ENCODE measurements at places on chromosomes 2 and 18.

- no peak for DNase-seq
Measured at GRCh38 chr18:50473881-50474280, 86.0 kb upstream of the MAPK4 start.

- DNase-seq, result no peak
Measured at GRCh38 chr2:171563301-171563700, 41.0 kb downstream of the CYBRD1 start.

DNA sequence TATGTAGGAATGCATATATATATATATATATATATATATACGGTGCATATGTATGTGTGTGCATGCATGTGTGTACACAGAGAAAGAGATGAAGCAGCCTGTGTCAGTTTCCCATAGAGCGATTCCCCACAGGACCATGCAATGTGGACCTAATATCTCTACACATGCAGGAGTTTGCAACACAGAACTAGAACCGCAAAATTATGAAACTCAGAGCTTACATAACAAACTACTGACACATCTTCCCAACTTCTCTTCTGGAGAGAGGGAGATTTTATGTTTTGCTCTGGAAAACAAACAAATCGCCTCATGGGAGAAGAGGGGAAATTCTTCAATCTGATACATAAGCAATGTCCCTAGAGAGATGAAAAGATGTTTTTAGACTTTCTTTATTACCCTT, 377.2 kb downstream of the LRATD1 start:
- DNase-seq, result no peak

GRCh38 chr2:32039447-32040219, at the start of gene DPY30:
DPY30 (minus strand) TSS chr2:32039805; CDS start chr2:32039456, 349 bp downstream.
- peak; percentile 60 for DNase-seq

DNA sequence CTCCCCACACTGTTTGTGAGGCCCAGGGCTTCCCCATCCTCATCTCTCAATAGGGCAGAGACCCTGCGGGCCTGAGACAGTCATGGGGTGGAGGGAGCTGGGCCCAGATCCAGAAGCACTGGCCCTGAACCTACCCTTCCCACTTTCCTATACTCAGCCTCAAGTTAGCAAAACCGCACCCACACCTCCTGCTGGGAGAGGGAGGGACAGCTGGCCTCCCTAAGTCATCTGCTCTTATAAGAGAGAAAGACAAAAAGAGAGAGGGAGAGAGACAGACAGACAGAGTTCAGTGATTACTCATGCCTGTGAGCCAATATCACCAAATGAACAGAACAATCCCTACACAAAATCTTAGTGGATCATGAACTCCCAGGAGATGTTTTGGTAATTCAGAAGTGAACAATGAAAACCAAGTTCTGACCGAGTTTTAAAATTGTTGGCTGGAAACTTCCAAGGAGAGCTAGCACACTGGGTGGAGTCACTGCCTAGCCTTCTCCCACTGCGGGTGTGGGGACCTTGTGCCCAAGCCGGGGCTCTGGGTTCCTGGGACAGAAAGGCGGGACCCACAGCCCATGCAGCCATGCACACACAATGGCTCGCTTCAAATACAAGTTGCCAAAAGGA, 130.5 kb downstream of the PXDN start:
- DNase-seq, result no peak

DNA sequence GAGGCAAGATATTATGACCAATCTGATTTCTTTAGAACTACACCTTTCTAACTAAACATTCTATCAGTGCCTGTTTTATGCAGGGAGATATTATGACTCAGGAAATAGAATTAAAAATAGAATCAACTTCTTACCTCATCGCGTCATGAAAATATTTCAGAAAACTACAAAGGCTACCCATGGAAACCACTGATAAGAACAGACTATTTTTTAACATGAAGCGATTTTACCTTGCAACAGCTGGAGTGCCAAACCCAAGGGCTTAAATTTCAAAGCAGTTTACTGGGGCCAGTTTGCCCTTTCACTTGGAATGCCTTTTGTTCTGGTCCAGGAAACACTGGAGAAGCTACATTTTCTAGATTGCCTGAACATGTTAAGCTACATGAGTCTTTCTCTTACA, 304.8 kb upstream of the CCDC68 start:
- DNase-seq, result no peak

GRCh38 chr2:205860181-205860580, 177.9 kb downstream of the NRP2 start:
- no peak for DNase-seq

DNA sequence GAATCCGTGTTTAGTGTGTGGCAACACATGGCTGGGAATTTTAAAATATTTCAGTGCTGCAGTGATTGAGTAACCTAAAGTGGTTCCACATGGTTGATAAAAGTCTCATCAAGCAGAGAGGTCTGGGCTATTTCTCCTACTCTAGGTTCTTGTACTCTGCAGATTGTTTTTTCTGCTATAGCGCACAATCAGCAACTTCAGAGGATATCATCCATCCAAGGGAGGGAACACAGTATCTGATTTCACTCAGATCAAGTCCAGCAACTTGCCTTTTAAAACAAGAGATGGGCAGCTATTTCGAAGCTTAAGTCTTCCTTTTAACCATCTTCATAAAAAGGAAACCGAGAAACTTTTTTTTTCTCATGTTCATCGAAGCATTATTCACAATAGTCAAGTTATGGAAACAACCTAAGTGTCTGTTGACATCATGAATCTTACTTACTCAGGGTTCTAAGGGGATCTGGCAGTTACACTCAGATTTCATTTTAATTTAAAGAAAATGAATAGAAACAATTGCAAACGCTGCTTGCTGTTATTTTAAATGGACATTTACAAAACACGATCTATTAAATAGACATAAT, 172.7 kb upstream of the TRIB2 start:
- DNase-seq, result no peak

DNA sequence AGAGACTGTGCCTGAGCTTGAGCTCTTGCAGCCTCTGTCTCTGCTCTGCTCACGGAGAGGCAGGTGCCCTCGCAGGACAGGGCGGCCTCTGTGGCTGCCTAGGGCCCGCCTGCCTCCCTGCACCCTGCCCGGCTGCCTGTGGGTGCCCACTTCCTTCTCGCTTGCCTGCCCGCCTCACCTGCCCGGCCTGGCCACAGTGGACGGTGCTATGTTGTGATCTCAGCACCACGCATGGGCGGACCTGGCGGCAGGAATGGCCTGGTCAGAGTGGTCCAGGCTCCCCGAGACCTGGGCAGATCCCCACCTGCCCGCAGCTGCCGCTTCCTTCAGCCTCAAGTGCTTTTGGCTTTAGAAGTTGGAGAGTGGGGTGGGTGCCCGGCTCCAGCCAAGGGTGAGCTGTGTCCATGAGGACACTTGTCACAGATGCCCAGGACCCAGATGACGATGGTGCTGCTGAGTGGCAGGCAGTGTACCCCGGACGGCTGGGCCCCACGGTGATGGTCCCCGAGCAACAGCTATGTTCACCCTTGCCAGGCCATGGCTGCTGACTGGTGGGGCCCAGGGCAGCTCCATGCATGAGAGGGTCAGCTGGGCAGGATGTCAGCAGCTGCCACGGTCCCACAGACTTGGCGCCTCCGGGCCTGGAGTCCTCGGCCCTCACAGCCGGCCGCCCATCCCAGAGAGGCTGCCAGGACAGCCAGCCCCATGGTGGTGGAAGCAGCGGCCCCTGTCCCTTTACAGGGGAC, 25.3 kb downstream of the RTP5 start:
- no peak for DNase-seq

- no peak for DNase-seq
Measured at GRCh38 chr18:63152096-63152495, 167.5 kb downstream of the BCL2 start.

DNA sequence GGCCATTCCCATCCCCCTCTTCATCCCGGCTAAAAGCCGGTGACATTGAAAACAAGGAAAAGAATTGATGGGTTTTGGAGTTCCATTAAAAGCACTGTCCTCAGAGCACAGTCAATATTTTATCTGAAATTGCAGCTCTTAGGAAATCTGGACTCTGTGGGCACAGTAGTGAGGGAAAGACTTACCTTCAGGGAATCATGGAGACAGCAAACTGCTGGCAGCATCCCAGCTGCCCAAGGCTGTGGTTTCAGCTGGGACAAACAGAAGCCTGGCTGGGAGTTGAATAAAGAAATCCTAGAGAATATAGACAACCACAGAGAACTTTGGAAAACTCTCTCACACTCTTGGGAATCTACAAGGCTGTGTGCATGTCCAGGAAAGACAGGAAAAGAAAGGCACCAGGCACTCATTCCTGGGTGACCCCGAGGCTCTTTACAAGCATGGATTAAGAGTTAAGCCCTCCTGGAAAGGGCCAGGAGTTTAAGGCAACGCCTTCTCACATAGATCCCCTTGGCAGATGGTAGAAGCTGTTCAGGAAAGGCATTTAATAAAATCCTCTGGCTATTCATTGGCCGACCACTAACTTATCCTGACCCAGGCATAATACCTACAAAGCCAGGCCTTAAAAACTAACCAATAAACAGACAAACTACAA, 255.1 kb downstream of the MYT1L start:
- no peak for DNase-seq

DNA sequence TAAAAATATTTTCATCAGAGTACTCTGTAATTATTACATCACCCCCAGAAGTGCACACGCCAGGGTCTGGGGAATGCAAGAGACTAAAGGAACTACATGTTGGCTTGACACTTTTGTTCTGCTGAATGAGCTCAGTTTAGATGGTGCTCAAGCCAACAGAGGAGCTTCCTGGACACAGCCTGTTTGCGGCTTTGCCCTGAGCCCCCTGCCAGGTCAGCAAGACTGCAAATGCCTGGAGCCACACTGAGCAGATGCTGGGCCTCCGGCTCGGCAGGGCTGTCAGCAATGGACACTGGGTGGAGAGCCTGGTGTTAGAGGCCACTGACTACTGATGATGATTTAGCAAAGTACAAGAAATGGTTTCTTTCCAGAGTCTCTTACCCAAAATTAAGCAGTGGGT, 31.9 kb downstream of the PTPN18 start:
- no peak for DNase-seq

GRCh38 chr2:195632856-195633572, 24.0 kb upstream of the SLC39A10 start:
- no peak for DNase-seq

DNA sequence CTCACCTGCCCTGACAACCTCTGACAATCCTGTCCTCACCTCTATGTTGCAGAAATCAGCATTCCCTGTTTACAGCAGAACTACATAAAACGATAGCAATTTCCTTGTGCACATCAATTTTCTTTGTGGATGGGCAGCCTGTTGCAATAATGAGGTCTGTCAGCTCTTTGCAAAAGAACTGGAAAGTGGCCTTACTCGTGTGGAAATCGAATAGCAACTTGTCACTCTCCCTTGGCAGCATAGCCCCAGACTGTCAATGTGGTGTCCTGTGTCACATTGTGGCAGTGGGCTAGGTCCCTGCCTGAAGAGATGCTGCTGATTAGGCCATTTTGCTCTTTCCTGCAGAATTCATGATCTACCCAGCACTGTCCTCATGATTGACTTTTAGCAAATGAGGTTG, 531.9 kb downstream of the CCDC85A start:
- no peak for DNase-seq

GRCh38 chr2:3113122-3113521, 264.5 kb downstream of the EIPR1 start:
- DNase-seq, result no peak

GRCh38 chr2:46947841-46948240, 32.2 kb upstream of the MCFD2 start:
- DNase-seq, result no peak

DNA sequence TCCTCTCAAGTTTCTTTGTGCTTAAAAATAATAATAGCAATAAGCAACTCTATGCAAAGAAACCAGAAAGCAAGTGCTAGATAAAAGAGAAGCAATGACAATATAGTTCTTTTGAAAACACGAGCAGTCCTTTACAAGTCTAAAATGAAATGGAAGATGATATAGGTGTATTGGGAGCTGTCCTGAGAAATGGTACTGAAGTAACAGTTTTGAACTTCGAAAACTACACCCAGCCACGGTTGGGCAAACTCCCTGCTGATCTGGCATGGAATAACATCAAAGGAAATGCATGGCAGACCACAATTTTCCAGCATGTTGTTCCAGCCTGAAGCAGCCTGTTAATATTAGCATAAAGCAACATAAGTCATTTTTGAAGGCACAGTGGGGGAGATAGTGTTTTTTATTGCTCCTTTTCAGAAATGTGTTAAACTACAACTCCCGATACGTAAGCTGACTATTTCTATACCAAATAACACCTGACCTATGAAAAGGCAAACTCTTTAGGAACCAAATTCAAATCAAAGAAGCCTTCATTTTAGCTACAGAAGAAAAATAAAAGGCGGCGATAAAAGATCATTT, 596.1 kb upstream of the KLHL29 start:
- DNase-seq, result no peak

GRCh38 chr2:119013671-119014070, 71.7 kb downstream of the MARCO start:
- DNase-seq, result no peak

DNA sequence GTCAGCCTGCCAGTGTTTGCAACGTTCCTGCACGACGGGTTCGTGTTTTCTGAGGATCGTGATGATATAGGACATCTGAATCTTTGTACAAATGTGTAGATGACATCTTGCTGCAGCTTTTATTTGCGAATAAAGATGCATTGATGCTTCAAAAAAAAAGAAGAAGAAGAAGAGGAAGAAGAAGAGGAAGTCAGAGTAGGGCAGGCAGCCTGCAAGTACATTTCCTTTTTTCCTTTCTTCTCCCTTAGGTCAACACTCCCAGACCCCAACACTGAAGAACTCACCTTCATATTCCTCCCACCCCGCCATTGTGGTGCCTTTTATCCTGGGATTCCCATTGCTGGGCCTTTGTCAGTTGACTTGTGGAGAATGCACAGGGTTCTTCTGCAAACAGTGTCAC, 91.5 kb downstream of the FHOD3 start:
- DNase-seq, result no peak

DNA sequence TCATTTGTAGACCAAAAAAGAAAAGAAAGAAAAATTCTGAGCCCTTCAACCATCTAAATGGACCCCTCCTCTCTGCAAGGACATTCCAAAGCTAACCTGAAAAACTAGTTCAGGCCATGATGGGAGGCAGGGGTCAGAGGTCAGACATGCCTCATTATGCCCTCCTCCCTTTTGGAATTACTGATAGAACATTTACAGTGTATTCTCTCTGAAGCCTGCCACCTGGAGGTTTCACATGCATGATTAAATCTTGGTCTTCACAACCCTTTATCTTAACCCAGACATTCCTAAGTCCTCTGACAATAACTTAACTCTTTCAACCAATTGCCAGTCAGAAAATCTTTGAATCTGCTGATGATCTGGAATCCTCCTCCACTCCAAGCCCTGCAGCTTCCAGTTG, 86.0 kb downstream of the SPP2 start:
- no peak for DNase-seq

DNA sequence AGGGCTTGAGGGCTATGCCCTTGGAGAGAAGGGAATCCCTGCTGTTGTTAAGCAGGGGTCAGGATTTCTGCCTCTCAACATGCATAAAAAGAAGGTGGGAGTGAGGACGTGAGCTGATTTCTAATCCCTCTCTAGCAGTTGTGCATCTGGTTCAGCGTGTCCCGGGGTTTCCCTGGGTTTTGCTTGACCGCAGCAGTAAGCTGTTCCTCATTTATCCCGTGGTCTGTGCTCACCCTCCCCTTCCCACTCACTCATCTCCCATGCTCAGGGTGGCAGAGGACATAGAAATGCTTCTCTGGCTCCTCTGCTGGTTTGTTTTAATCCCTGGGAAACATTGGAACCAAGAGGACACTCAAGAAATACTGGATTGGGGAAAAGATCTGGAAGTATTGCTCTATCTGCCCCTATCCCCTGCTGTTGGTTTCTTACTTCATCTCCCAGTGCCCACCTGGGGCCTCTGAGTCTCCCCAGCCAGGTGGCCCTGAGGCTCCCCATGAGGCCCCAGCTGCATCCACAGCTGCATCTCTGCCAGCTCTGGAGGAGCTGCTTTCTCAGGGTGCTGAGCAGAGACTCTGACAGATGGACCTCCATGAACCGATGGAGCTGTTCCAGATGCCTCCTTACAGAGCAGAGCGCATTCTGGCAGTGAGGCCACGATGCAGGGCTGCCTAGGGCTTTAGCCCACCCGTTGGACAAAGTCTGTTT, 36.1 kb downstream of the TET3 start:
- no peak for DNase-seq
